NCI-H1092 treated with DMSO at 0.1 percent for 48 hours (cell line): ENCODE measurements at places on chromosomes 5 and 9.

DNA sequence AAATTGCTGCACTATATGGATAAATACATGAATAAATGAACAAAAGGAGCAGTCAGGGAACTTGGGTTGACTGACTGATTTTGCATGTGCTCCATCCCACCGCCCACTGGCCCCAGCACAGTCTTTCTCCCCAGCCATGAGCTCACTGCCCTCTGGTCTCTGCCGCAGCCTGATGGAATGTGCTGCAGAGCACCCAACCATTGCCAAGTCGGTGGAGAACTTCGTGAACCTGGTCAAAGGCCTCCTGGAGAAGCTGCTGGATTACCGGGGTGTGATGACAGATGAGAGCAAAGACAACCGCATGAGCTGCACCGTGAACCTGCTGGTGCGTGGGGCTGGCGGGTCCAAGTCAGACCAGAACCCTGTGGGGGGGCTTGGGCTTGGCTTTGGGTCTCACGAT lies 53.9 kb upstream of the INSYN2B start:
- DNase-seq, result no peak

- DNase-seq, result no peak
These were observed 64.4 kb downstream of the PLCXD3 start for GRCh38 chr5:41445937-41446563.

DNA sequence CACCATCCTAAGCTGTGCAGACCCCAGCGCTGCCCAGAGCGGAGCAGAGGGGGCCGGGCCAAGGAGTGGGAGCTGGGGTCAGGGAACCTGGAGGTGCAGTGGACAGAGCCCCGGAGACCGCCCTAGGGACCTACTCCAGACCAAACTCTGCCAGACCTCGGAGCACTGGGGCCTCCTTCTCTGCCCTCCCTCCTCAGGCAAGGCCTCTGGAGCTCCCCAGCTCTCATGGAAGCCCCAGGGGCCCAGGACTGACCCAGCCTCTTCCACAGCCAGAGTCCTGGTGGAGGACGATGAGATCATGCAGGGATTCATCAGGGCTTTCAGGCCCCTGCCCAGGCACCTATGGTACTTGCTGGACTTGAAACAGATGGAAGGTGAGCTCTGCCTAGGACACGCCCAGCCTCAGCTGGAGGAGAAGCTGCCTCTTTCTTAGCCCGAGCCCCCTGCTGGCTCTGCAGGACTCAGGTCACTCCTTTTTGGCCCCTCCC lies 3.6 kb downstream of the PAEP start:
- DNase-seq, result no peak

GRCh38 chr5:45774528-45774927 lies 78.3 kb upstream of the HCN1 start:
- no peak for DNase-seq

GRCh38 chr9:114588210-114588609 lies 641 bp downstream of the ATP6V1G1 start:
- DNase-seq, result no peak

DNA sequence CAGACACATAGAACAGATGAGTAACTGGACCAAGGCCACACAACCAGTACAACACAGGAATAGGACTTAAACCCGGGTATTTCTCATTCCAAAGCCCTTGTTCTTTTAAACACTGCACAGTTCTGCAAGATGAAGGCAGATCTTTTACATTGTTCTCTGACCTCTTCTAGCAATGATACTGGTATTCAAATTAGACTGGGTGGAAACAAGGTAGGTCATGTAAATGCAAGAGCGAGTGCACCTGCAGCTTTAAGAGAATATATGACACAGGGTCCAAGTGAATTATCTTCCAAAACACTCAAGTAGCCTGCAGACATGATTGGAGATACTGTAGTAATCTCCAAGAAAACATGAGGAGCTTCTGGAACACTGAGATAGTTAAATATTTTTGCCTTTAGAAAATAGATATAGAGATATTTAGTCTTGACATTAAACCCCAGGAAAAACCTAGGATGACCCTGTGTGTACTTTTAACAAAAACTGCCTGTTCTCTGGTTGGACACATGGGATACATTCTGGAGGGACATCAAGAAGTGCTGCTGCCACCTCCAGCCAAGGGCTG lies 130.6 kb upstream of the EPB41L4A start:
- DNase-seq, result no peak

DNA sequence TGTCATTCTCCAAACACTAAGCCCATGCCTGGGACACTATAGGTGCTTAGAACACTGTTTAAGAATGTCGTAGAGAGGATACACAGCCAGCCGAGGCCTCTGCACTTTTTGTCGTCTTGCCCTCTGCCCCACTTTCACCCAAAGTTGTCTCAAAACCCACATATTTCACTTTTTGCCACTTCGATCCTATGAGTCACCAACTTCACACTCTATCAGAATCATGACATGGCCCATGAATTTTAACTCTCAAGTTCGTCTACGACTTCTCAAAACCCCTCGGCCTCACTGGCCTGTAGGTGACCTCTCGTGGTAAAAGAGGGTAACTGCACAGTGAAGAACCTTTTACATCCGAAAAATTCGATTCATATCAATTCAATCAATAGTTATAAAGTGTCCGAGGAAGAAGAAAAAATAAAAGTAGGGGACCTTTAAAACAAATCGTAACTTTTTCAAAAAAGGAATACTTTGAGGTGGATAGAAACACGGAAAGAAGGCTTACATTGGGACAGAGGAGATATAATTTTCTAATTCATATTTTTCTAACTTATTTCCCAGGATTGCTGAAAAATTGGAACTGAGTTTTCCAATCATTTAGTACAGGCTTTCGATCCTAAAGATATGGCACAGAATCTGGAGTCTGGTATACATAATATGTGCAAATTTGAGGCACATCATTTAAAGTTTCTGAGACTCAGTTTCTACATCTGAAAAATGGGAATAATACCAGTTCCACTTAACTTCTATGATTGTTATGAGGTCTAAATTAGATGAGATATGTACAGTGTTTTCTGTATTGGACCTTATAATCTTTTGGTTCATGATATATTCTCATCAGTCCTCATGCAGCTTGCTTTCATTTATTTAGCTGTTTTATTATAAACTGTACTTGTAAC lies 122.6 kb downstream of the APBA1 start:
- DNase-seq, result peak; percentile 28

DNA sequence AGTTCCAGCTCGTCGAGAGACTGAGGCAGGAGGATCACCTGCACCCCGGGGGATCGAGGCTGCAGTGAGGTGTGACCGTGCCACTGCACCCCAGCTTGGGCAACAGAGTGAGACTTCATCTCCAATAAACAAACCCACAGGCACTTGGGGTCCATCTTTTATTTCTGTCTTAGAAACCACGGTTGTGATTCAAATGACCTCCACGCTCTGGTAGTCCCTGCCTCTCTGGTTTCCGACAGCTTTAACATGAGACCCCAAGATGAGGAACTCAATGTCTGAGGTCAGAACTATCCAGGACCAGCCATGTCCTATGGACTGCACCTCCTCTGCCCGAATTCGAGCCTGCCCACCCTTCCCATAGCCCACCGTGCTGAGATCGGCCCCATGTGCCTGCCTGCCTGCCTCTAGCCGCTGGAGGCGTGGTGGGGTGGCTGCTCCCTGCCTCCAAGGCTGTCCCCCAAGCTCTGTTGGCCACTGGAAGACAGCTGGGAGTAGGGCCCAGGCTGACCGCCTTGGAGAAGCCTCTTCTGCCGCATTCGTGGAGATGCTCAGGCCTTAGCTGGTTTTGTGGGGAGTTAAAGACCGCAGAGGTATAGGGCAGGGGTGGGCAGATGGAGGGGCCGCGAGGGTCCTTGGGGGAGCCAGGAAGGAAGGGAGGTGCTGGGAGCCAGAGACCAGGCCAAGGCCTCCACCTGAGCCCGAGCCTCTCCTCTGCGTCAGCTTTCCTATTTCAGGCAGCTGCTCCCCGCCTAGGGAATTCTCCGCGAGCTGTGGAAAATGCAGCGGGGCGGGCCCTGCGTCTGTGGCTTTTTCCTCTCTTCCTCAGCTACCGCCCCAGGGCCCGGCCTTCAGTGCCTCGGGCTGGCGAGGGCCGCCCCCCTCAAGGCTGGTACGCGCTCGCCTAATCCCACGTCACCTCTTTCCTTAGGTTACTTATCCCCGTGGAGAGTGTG lies 6.9 kb upstream of the WDR5 start:
- no peak for DNase-seq

GRCh38 chr9:122347348-122348287 lies 23.2 kb upstream of the PTGS1 start:
- no peak for DNase-seq

DNA sequence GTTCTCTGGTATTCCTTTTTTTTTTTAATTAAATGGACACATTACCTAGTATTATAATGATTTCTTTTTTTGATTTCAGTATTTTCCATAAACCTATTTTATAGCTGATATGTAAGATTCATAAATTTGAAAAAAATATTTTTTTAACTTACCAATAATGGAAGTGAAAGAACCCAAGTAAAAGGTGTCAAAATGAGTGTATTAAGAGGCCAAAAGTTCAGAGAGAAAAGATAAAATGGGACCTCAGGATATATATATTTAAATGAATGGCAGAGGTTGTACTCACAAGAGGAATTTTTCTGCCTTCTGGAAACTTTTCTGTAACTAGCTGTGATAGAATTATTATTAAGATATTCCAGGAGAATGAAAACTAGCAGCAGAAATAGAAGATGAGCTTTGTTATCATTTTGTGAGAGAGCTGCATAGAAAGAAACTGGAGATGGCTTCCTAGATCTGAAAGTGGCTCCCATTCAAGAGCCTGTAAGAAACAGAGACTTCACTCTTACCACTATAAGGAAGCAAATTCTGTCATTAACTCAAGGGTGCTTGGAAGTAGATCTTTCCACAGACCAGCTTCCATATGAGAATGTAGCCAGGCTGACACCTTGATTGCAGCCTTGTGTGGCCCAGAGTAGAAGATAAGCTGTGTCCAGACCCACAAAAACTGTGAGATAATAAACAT lies 91.7 kb downstream of the MRPS30 start:
- no peak for DNase-seq

GRCh38 chr9:123111427-123112014 lies 78.1 kb downstream of the GPR21 start:
- DNase-seq, result no peak

- no peak for DNase-seq
These were observed 159.7 kb downstream of the DOCK2 start for GRCh38 chr5:169796731-169797130.

- no peak for DNase-seq
These were observed 420.0 kb upstream of the TLE4 start for GRCh38 chr9:79151791-79152190.

DNA sequence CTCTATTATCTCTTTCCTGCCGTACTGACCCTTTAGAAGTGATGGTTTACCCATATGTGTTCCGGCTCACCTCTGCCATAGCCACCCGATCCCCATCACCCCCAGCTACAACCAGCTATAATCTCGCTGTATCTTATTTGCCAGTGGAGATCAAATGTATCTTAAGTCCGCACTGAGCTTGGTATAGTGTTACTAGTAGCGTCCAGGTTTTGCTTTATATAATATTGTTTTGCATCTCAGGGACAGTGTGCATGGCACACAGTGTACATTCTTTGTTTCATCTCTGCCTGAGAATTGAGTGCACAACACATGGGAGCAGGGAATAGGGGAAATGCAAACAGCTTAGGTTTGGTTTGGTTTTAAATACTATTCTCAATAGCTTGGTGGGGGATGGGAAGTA lies 135.8 kb upstream of the SNX2 start:
- no peak for DNase-seq
